Mucosa of gallbladder (tissue), 1 donor: ENCODE measurements at places on chromosomes 2 and 18. TPM values are rescaled to one million over a fixed set of nuclear protein-coding genes. Genes with fewer than 3 reads are reported as not detected.

- no peak for DNase-seq
These were observed 88.1 kb downstream of the NDUFA10 start for GRCh38 chr2:239936838-239937581.

- no peak for DNase-seq
These were observed 14.6 kb downstream of the PTPN18 start for GRCh38 chr2:130370490-130370889.

GRCh38 chr2:238438856-238439849 is 12.4 kb downstream of the ASB1 start:
- no peak for DNase-seq

The SCN7A gene
- total RNA-seq: 9.6 TPM

The CLIP4 gene
- 37.2 TPM for total RNA-seq

DNA sequence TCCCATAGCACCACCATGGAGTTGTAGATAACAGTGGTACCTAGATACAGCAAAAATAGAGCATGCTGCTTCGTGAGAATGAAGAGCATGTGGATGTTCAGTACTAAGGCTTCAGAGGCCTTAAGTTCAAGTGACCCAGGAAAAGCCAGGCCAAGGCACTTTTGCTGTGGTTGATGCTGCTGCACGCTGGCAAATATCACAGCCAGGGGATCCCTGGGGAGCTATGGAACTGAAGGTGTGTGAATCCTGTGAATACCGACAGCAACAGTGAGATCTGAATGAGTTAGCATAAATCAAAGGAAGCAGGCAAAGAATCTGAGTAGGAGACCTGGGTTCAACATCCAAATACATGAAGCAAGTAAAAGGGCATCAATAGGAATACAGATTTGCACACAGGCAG is 158.6 kb upstream of the THUMPD2 start:
- no peak for DNase-seq

- no peak for DNase-seq
These were observed 71.4 kb downstream of the EPHA4 start for GRCh38 chr2:221500501-221501209.

GRCh38 chr2:142875010-142875409 is 2.5 kb upstream of the KYNU start:
- no peak for DNase-seq

The CYP1B1 gene
- 25.4 TPM for total RNA-seq

- DNase-seq: no peak
These were observed 81.1 kb downstream of the TRIB2 start for GRCh38 chr2:12797815-12798214.

GRCh38 chr2:204032301-204032700 is 95.7 kb downstream of the ICOS start:
- no peak for DNase-seq

The CHAC2 gene
- total RNA-seq: 2.2 TPM

The BCL11A gene
- 21.3 TPM for total RNA-seq

DNA sequence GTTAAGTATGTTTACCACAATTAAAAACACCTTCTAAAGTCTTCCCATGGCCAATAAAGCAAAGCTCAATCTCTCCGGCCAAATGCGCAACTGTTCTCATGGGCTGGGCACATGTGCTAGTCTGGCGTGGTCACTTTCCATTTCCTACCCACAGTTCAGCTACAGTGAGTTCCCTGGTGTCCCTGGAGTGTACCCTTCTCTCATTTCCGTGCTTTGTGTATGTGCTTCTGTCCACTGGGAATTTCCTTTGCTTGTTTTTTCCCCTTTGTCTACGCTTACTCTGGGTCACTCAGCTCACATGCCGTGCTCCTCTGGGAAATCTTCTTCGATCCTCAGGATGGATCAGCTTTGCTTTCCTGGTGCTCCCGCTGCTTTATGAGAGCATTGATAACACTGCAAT is 69.6 kb upstream of the GYPC start:
- DNase-seq: no peak

The CFAP65 gene
- total RNA-seq: 0.29 TPM

- DNase-seq: no peak
These were observed 74.0 kb upstream of the FZD7 start for GRCh38 chr2:201959626-201960025.

GRCh38 chr2:180734382-180734781 is 246.0 kb upstream of the UBE2E3 start:
- no peak for DNase-seq

The RESP18 gene
- not detected for total RNA-seq

DNA sequence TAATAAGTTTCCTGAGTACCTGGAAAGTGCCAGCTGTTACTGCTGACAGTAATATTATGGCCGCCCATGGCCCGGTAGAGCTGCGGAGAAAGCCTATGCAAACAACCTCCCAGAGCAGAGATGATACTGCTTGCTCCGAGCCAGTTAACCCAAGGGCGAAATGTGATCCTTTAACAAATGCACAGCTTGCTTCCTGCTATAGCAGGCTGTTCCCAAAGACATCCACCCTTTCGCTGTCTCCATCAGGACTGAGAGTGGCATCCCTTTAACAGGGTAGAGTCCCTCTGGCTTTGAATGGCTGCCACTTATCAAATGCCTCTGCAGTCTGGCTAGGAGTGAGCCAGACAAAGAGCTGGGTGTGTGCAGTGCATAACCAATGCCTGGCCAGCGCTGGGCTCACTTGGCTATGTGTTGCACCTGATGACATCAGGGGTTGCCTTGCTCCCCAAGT is 69.7 kb upstream of the DAPL1 start:
- no peak for DNase-seq
